ENCODE measurements at places on chromosomes 5 and 9.

DNA sequence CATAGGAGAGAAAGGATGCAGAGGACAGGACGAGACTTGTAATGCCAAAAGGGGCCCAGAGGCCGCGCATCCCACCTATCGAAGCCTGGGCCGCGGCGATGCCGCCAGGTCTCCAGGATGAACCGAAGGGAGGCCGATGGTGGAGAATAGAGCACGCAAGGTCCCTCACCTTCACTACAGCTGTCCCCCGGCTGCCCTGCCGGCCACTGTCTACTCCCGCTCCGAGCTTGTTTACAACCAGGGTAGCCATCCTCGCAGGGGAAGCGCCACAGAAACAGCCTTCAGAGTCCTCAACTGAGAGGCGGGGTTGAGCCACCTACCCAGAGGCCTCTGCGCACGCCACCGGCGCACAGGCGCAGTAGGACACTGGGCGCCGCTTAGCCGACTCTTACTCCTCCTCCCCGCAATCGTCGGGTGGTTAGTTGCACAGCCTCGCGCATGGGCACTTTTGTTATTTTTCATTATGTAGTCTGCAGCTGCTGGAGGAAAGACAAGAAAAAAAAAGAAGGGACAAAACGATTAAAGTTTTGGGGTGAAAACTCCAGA is at the start of gene TRIM23:
Gene TRIM23 (minus strand): TSS at position 309 of the 546 bp plus-strand sequence. CDS start 59 bp downstream, at position 250.
- peak; percentile 91 for DNase-seq

DNA sequence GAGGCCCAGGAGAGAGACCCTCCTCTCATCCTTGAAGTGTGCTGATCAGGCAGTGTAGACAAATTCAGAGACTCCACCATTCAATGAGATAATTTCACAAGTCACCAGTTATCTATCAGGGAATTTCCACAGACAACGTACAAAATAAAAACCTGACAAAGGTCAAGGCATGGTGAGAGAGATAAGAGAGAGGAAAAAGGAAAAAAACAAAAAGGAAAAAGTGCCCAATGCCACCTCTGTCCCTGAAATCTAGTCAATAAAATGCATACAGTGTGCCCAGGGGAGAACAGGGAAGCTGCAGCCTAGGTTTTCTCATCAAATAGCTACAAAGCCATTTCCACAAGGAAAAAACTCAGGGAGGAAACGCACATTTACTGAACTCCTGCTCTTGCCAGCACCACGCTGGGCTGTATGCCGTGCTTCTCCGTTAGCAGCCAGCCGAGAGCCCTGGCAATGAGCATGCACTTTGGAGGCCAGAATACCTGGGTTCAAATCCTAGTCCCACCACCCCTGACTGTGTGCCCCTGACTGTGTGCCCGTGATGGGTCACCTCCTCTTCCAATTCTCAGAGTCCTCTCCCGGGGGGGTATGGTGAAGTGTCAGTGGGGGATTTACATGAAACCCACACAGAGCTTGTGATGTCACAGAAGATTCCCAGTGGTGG is 11.6 kb downstream of the WHRN start:
- no peak for DNase-seq

- DNase-seq: no peak
Observed at GRCh38 chr5:62708481-62709325, 130.1 kb downstream of the LRRC70 start.

DNA sequence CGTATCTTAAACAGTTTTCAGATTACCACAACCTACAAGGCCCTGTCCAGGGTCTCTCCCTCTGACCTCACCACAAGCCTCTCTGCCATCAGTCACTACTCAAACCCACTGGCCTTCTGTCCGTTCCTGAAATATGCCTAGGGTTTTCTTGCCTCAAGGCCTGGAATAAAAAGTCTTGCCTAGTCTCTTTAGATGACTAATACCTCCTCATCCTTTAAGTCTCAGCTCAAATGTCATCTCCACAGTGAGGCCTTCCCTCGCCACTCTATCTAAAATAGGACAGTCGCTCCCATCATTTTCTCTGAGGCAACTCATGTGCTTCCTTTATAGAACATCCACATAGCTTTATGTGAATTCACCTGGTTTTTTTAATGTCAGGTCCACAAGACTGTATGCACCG is 5.2 kb downstream of the DENND1A start:
- no peak for DNase-seq

DNA sequence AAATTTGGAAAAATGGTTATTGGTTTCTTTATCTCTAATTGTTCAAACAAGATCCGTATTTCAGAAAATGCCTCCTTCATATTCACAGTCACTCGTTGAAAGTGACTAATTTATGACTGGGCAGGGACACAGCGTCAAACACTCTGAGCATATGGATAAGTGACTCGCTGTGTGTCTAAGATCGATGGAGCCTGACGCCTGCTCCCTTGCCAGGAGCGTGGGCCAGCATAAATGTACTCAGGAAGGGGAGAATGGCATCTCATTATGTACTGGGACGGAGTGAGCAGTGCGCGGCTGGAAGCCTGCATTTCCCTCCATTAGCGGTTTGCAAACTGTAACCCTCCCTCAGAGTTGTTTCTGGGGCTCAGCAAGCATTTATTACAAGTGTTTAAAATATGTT is 79.8 kb upstream of the CAST start:
- no peak for DNase-seq

- peak; percentile 78 for DNase-seq
Observed at GRCh38 chr9:83384214-83384613, 154.0 kb downstream of the FRMD3 start.

DNA sequence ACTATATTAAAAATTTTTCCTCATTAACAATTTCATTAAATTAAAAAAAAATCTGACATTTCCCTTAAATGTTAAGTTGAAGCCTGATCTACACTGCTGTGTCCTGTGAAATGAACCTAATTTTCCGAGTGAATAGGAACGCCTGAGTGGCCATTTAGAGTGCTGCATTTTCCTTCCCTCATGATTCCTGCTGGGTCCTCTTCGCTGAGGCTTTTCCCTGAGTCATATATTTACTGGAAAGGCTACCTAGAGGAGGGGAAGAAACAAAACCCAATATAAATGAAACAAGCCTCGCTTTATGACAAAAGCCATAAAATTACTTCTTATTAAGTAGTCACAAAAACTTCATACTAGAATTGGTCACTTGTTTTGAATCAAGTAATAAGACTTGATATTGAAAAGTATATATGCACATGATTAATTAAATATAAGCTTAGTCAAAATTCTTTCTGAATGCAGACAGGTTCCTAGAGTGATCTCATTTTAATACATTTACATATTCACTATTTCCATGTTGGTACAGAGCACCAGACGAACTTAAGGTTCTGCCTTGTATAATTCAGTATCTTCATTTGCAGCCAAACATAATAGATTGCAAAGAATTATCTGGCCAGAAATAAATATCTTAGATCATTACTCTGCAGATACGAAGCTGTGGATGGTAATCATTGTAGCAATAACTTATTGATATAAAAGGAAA is 6.3 kb upstream of the ISCA1 start:
- no peak for DNase-seq

Measured in COR-L47 (cell line).